ENCODE measurements at places on chromosomes 2 and 18.

DNA sequence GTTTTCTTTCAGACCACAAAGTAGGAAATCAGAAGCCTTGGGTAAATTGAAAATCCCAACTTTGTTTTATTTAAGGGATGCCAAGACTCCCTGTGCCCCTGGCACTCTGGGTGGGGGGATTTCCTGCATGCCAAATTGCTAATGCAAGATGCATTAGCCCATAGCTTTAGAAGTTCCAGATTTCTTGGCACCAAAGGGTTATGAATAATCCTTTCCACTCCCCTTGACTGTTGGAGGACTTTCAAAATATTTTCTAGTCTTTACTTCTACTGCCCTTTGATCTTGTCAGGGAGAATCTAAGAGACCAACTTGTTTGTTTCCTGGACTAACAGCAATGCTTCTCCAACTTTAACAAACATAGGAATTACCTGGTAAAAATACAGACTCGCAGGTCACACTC is 81.8 kb upstream of the TGIF1 start:
- DNase-seq, result peak; percentile 84

GRCh38 chr2:55162284-55163006 is 69.6 kb downstream of the CLHC1 start:
- no peak for DNase-seq

- no peak for DNase-seq
These were observed 119.7 kb downstream of the UPP2 start for GRCh38 chr2:158221063-158222020.

- DNase-seq, result no peak
These were observed 18.4 kb downstream of the FN1 start for GRCh38 chr2:215417400-215417951.

- DNase-seq, result no peak
These were observed 113.6 kb downstream of the RNF144A start for GRCh38 chr2:7030810-7031209.

DNA sequence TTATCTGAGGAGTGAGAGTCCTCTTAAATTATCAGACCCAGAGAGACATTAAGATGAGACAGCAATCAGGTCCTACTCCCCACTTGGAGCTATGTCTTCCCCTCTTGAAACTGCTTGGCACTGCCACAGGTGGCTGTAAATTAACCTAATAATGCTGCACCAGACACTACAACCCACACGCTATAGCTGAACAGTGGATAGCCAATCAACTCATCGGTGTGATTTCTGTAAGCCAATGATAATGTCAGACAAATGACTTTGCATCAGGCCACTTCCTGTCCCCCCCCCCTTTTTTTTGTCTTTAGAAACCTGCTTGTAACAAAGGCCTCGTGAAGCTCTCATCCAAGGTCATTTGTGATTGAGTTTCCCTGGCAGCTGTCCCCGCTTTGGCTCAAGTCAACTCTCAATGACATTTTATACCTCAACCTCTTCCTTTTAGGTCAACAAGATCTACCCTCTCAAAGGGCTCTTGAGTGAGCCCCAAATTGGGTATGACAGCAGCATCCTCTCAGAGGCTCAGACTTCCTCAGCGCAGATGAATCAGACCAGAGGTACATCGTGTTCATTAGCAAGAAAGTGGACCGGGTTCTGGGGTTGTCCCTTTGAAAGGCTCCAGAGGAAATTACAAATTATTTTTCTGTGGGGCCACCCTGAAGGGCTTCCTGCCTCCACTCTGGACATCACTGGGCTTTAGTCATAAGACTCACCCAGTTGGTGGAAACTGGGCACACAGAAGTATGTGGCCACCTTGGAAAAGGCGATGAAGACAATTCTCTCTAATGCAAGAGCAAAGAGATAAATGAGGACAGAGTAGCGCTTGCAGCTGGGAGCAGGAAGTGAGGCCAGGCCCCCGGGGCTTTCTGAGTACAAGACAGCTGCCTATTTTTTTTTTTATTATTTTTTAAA is 73.6 kb downstream of the COPS8 start:
- DNase-seq, result no peak

DNA sequence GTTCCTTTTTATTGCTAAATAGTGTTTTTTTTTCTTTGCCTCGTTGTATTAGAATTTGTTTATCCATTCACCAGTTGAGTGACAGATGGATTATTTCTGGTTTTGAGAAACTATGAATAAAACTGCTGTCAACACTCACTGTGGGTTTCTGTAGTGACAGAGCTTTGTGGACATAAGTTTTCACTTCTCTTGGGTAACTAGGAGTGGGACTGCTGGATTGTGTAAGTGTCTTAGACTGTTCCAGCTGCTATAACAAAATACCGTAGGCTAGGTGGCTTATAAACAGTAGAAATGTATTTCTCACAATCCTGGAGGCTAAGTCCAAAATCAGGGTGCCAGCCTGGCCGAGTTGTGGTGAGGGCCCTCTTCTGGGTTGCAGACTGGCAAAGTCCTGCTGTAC is 71.9 kb downstream of the TNFRSF11A start:
- no peak for DNase-seq

- no peak for DNase-seq
These were observed 232.8 kb downstream of the CCDC85A start for GRCh38 chr2:56416500-56417176.

DNA sequence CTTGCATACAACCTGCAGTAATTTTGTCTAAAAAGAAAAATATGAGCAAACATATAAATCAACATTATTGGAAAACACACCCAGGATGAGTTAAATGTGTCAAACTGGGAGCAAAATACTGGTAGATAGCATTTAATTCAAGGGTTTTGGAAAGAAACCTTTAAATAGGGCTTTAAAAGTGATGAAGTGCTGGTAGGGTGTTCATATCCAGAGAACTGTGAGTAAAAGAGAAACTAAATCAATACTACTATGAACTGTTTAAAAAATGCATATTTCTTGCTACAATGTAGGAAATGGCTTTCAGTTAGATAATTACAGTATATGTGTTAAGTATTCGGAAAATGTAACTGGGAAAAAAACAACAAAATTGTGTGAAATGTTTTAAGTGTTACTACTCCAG is 117.8 kb downstream of the ATAD2B start:
- no peak for DNase-seq

Data from EL (cell line).